ENCODE measurements at places on chromosomes 1 and 21.

- peak; percentile 64 for DNase-seq
Measured at GRCh38 chr1:21624571-21625389, 44.4 kb downstream of the RAP1GAP start.

GRCh38 chr21:37711286-37711829 is 204.9 kb downstream of the KCNJ6 start:
- DNase-seq = peak; percentile 27

DNA sequence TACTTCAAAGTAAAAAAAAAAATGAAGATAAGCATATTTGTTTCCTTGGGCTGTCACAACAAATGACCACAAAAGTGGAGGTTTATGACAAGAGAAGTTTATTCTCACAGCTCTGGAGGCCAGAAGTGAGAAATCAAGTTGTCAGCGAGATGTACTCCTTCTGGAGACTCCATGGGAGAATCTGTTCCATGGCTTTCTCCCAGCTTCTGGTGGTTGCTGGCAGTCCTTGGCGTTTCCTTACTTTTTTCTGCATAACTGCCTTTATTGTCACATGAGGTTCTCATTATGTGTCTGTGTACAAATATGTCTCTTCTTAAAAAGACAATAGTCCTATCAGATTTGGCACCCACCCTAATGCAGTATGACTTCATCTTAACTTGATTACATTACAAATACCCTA is 398.3 kb downstream of the KCNT2 start:
- DNase-seq = no peak

DNA sequence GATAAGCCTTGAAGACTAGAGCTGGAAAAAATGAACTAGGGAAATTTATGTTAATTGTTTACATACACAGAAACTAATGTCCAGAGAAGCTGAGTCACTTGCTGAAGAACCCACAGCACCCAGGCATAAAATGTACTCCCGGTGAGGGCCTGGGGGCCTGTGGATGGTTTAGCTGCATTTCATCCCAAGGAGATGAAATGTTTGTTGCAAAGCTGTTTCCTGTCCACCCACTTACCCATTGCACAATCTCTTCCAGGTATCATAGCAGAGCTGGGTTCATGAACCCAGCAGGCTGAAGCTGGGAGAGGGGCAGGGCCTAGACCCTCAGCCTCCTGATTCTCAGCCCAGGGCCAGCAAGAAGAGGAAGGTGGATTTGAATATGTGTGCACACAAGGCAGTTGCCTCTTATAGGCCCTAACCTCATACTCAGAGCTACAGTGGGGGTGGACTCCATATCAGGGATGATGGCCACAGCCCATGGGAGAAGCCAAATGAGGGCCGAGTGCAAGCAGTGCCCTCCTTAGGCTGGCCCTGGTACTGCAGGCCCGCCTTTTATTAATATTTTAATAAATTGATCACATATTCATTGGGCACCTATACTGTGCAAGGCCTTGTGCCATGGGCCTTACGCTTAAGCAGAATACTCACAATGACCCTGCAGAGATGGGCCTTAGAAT is 110.8 kb downstream of the LACTBL1 start:
- no peak for DNase-seq

DNA sequence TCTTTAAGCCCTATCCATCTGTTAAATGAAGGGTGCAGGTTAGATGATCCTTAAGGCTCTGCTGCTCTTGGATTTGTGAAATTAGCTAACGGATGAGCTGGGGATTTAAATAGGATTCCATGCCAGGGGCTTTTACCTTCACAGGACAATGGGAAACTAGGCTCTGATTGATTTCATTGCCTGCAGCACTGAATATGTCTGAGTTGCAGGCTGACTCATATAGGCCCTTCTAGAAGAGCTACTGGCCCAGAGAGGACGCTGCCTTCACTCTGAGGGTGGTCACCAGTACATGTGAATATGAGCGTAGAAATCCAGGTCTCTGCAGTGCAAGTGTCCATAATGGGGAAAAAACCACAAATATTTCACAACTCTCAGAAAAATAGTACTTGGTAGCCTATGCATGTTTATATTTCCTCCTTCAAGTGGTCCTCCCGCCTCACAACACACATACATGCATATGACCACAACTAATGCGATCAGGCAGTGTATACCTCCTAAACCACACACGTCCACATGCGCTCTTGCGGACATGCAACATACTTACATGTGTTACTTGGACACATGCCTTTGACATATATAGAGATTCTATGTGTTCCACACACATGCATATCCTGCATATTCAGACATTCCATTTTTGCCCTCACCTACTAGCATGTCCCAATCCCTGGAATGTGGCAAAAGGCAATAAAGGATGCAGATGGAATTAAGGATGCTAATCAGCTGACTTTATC is 233.8 kb upstream of the JUN start:
- no peak for DNase-seq

All from cerebellar cortex (tissue), 1 donor.